ENCODE measurements at places on chromosomes 7 and 10. TPM values are rescaled to one million over a fixed set of nuclear protein-coding genes. Genes with fewer than 3 reads are reported as not detected.

DNA sequence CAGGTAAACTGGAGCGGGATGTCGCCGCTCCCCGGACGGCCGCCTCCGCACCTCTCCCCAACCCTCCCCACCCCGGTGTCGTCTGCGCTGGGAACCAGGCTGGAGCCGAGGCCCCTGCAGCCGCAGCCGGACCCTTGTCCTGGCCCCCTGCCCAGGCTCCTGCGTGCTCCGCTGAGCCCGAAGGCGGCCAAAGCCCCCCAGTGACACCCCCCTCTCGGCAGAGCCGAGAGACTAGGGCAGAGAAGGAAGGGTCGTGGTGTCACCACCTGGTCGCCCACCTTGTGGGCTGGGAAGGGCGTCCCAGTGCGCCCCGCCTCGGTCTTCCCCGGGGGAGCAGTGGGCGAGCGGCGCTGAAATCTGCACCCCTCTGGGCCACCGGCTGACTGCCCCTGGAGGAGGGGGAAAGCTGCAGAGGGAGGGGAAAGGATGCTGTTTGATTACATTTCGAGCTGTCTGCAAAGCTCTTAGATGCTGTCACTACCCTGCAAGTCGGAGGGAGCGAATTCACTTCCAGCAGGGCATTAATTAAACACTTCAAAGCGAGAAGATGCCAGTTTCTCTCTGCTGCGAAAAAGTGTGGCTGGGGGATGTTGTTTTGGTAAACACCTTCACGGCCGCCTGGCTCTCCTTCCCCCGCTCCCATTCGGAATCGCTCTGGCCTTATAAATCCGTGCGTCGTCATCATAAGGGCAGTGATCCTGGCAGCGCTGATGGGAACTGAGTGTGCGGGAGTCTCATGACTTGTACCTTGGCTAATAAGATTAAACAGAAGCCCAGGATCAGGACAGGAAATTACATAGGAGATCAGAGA, 622 bp downstream of the DYNC1I1 start:
- DNase-seq: no peak

Gene PRF1
- not detected for total RNA-seq

GRCh38 chr10:129440247-129440646, 26.8 kb upstream of the MGMT start:
- no peak for DNase-seq

DNA sequence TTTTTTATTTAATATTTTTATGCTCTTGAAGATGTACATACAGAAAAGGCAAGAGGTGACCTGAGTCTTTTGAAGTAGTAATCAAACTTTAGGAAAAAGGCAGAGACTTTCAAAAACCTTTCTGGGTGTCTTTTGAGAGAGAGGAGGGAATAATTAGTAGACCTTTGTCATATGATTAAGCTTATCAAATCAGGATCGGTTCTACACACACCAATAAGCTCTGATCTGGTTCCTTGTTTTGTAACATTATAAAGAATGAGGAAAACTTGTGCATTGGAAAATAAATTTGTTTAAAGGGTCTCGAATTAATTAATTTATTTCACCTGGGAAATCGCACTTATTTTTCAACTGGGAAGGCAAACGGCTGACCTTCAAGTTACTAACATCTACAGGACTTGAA, 11.9 kb downstream of the TWIST1 start:
- DNase-seq: no peak

DNA sequence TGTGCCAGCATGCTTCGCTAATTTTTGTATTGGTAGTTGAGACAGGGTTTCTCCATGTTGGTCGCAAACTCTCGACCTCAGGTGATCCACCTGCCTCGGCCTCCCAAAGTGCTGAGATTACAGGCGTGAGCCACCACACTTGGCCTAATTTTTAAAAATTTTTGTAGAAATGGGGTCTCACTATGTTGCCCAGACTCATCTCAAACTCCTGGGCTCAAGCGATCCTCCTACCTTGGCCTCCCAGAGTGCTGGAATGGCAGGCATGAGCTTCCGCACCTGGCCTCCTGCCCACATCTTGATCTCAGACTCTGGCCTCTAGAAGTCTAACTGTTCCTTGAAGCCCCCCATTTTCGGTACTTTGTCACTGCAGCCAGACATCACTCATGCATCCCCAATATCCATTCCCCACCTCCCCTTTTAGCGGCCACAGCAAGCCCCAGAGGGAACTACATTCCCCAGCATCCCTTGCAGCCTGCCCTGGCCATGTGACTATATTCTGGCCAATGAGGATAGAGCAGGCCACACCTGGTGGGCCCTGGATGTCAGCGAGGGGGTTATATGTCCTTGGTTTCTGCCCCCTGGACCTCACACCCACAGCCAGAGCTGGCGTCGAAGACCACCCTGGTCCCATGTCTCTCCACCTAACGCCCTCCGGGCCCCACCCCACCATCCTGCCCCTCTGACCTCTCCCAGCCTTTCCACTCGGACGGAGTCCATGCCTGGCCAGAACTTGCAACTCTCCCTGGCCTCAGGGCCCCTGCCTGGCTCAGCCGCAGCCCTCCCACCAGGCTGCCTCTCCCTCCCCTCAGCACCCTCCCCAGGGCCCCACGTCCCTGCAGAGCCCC, 33.8 kb downstream of the MICALL2 start:
- DNase-seq: no peak

Gene ZSCAN21
- 10.7 TPM for total RNA-seq

DNA sequence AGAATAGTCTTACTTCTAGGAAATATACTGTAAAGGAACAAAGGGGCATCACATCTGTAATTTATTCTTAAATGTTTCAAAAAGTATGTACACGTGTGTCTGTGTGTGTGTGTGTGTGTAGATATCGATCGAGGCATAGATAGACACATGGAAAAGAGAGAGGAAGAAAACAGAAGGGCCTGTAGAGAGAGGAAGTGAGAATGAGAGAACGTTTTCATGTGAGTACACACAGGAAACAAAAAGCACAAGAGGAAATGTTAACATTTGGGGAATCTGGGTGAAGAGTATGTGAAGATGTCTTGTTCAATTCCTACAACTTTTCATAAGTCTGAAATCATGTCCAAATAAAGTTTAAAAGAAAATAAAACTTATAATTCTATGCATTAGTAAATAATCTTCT, 286.5 kb upstream of the SORCS1 start:
- DNase-seq: no peak

GRCh38 chr7:53094827-53095226, 59.4 kb downstream of the POM121L12 start:
- DNase-seq: no peak

Gene SLC26A4
- 0.43 TPM for total RNA-seq

Gene TMEM184A
- total RNA-seq: 2.2 TPM

Gene MAGI2
- total RNA-seq: 0.43 TPM

- no peak for DNase-seq
These were observed 32.6 kb upstream of the ARHGAP21 start for GRCh38 chr10:24756283-24756682.

GRCh38 chr7:3879355-3880075, 578.5 kb downstream of the SDK1 start:
- DNase-seq: no peak

Gene PSD
- 0.43 TPM for total RNA-seq

Gene STK31
- total RNA-seq: 0.12 TPM

Gene GPR85
- 0.22 TPM for total RNA-seq

Gene CYCS
- 48.9 TPM for total RNA-seq

GRCh38 chr10:8052341-8052955, 2.0 kb upstream of the GATA3 start:
- no peak for DNase-seq

GRCh38 chr10:47406870-47407691, 23.0 kb upstream of the ZNF488 start:
- DNase-seq: peak; percentile 79

- DNase-seq: no peak
These were observed 2.4 kb upstream of the CYP3A43 start for GRCh38 chr7:99825452-99825851.

GRCh38 chr10:13684252-13684791, 97.6 kb downstream of the PRPF18 start:
- no peak for DNase-seq

GRCh38 chr10:8071006-8071405, 16.5 kb downstream of the GATA3 start:
- DNase-seq: no peak

Gene FEZF1
- not detected for total RNA-seq

Gene SPDYE8
- total RNA-seq: not detected

- no peak for DNase-seq
These were observed 3.3 kb downstream of the SUN3 start for GRCh38 chr7:48025624-48026023.

Gene NRAP
- total RNA-seq: not detected

Gene CRYGN
- not detected for total RNA-seq

DNA sequence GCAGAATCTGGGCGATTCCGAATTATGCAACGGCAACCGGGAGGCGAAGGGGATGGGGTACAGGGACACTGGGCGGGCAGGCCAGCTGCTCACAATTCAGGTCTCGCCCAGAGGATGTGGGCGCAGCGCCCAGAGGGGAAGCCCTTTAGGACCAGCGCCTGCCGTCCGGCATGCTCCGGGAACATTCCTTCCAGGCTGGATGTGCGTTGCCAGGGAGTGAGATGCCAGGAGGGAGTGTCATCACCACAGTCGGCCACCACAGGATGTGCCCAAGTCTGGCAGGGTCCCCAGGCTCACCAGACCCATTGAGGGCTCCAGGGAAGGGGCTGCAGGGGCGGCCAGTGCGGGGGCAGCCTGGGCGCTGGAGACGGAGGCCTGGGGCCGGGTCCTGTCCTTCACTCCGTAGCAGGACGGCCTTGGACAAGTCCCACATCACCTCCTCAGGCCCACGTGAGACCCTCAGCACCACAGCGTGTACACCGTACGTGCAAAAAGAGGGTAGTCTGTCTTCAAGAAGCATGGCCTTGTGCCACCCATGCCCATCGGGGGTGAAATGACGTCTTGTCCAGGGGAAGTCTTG, 63.9 kb downstream of the FOXL3 start:
- no peak for DNase-seq

Gene RALA
- total RNA-seq: 24.2 TPM

DNA sequence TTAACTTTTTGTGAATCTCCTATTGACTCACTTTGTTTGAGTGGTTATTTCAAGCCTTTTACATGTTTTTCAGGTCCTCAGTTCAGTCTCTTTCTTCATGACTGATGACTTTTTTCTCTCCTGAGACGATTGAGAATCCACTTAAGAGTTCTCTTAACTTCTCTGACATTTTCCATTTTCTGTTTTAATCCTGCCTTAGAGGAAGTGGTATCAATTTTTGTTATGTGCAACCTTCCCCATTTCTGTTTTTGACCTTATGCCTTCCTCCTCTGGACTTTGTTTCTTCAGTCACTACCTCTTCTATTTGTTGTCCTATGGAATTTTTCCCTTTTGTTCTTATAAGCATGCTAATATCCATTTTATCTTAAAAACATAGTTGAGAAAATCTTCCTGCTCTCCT, 2.4 kb downstream of the PSMC2 start:
- no peak for DNase-seq

GRCh38 chr7:126702242-126703016, 550.3 kb downstream of the GRM8 start:
- no peak for DNase-seq

- DNase-seq: no peak
These were observed 52.0 kb upstream of the KCTD7 start for GRCh38 chr7:66576646-66577045.

DNA sequence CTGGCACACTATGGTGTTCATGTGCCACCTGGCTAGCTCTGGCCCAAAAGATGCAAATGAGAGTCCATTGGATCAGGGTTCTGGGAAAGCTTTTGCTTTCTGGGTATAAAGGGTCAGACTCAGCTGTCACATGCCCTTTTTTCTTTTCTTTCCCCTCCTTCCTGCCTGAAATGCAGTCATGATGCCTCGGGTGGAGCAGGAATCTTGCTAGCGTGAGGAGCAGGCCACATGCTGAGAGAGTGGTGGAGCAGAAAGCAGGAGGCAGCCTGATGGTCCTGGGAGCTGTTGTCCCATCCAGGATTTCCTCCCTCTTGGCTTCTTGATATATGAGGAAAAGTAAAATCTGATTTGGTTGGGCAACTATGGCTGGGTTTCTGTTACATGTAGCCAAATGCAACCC, 2.7 kb upstream of the LHPP start:
- no peak for DNase-seq

- DNase-seq: no peak
These were observed 201.7 kb upstream of the ADARB2 start for GRCh38 chr10:1939016-1939415.

DNA sequence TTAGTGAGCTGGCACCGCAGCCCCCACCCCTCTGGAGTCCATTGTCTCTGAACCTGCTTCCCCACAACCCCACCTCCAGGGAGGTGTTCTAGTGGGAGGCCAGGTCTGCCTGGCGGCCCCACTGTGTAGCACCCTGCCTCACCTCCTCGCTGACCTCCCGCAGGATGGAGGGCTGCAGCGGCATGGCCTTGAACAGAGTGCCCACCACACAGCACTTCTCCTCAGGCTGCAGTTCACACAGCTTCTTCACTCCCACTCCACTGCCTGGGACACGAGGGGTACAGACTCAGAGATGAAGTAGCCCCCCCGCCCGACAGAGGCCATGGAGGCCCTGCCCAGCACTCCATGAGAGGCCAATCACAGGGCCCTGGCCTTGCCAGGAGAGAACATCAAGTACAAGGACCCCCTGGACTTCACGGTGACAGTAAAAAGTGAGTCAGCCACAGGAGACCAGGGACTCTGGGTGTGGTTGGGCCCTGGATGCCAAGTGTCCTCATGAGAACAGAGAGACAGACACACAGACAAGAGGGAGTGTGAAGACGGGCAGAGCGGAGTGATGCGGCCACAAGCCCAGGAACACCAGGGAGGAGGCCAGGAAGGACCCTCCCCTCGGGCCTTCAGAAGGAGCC, 5.4 kb downstream of the POLD2 start:
- DNase-seq: no peak

- DNase-seq: no peak
These were observed 12.6 kb upstream of the PPP2R2D start for GRCh38 chr10:131888186-131888604.

Gene MDFIC
- total RNA-seq: 19.9 TPM

DNA sequence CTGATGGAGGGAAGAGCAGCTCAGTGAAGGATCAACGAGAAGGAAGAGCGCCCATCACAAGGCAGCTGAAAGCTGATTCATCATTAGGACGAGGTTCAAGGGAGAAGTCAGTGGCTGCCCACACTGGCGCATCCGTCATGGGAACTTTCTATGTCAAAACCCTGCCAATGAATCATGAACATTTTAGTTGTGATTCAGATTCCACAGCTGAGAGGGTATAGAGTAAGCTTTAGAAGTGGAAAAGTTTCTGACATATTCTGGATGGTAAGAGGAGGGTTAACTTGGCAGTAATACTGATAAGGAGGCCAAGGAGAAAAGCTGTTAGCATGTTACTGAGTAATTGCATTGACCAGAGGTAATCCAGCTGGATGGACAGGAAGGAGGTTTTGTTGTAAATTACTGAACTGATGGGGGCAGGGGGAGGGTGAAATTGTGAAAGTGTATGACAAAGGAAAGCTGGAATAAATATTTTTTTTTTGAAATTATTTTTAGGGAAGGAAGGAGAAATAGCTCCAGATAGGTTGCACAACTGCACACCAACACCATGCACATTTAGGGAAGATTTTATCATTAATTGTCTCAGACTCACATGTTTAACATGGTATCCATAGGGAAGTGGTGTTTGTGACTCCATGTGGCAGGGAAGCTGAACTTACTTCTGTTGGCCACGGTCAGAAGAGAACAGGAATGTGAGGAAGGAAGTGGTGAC, 78.3 kb upstream of the NRP1 start:
- peak; percentile 84 for DNase-seq

Gene FGFBP3
- 1.2 TPM for total RNA-seq

All from epithelial cell of proximal tubule (primary cell).